NCI-H1105 treated with DMSO at 0.1 percent for 48 hours (cell line): ENCODE measurements at places on chromosomes 7 and 10.

- no peak for DNase-seq
These were observed 1203.3 kb upstream of the CELF2 start for GRCh38 chr10:9814285-9814864.

DNA sequence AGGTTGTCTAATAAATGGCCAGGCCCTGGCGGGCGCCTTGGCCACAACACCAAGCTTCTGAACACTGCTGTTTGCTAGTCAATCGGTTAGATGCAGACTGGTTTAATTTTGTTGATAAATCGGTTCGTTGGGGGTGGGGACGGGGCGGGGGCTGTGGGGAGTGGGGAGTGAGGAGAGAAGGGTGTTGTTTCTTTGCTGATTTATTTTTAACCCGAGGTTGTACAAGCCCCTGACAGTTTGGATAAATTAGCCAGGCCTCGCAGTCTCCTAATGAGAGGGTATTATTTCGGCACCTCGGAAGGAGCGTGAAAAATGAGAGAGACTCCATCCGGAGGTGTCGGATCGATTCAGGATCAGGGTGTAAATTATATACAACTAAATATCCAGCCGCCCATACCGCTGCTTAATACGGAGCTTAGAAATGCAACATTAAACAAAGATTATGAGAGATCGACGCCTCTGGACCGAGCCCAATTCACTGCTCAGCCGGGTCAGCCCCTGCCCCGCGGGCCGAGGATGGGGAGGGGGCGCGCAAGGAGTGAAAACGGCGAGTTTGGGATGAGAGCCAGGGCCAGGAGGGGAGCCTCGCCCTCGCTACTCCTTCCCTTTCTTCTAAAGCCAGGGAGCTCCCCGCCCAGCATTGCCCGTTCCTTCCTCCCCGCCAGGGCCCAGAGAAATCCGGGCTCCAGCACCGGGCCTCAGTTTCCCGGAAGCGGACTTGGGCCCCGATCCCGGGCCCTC is 8.0 kb downstream of the UNCX start:
- no peak for DNase-seq

GRCh38 chr7:142494021-142494420 is 236.2 kb upstream of the PRSS58 start:
- DNase-seq, result no peak

DNA sequence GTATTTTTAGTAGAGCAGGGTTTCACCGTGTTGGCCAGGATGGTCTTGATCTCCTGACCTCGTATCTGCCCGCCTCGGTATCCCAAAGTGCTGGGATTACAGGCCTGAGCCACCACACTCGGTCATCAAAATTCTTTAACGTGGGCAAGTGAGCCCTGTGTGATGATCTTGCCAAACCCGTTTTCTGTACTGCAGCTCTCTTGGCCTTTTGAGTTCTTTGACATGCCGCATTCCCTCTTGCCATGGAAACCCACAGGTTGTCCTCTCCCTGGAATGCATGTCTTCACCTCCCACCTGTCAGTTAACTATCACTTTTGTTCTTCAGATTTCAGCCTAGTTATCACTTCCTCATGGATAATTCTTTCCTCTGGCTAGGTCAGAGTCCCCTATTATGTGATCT is 5.0 kb downstream of the NUP205 start:
- DNase-seq, result no peak

DNA sequence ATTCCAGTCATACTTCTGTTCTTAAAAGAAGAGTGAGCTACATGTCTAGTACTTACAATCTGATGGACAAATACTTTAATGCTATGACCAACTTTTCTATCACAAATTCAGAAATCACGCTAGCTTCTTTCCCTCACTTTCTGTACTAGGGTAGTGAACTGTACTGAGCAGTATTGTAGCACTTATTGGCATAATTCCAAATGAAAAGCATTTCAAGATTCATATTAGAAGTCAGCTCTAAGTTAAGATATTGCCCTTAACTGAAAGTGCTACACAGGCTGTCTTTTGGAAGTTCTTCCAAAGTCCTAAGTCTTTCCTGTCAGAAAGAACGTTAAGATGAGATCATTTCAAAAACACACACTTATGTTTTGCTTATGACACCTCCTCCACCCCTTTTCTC is 13.4 kb downstream of the P4HA1 start:
- DNase-seq, result no peak

GRCh38 chr7:135333200-135333599 is 99.6 kb downstream of the STRA8 start:
- no peak for DNase-seq

- no peak for DNase-seq
These were observed 53.8 kb downstream of the SMURF1 start for GRCh38 chr7:99089914-99090629.

DNA sequence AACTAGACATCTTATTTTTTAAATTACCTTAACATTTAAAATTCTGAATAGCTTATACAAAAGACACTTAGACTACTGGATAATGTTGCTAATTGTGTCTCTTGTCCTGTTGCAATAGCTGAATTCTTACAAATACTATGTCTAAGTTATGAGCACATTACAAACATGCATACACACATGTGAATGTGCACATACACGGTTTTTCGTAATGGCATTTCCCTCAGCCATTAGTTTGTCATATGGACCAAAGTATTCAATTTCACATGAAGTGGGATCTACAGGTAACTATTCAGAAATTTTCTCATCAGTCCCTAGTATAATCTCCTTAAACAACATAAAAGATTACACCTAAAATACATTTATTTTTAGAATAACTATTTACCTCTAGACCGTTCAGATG is 178.6 kb upstream of the BET1 start:
- DNase-seq, result no peak

- no peak for DNase-seq
These were observed 249.8 kb upstream of the LYZL1 start for GRCh38 chr10:29039091-29039490.

DNA sequence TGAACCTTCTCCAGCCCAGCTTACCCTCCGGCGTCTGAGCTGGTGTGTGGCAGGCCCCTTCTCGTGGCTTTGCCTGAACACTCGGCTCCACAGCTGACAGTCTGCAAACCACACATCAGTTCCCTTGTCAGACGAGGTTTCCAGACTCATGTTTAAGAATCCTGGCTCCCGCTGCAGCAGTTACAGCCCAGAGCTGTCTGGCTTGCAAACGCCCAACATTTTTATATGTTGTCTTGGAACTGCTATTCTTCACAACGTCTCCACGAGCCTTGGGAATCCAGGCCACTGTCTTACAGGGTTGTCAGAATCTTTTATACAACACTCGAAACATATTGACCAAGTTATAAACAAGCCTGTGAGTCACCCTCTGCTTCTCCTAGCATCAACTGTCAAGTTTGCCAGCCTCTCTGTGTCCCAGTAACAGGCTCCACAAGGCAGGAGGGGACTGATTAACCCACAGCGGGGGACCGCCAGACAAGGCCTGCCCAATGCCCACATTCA is 68.1 kb downstream of the TNS3 start:
- no peak for DNase-seq

DNA sequence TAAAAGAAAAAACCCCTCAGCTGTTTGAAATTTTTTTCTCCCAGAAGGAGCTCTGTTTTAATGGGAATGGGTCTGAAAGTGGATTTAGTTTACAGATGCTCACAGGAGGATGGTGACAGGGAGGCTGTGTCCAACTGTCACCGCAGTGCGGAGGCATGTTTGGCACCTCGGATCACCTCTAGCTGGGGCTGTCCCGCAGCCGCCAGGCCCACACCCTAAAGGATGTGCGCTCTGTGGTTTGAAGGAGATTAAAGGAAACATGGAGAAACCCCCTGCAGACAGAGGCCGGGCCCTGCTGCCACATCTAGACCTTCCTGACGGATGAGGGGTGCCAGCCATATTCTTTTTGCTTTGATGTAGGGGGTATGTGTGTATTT is 160.6 kb downstream of the DNAJB6 start:
- DNase-seq, result no peak

GRCh38 chr7:18400275-18400674 is 95.3 kb upstream of the HDAC9 start:
- DNase-seq, result no peak

DNA sequence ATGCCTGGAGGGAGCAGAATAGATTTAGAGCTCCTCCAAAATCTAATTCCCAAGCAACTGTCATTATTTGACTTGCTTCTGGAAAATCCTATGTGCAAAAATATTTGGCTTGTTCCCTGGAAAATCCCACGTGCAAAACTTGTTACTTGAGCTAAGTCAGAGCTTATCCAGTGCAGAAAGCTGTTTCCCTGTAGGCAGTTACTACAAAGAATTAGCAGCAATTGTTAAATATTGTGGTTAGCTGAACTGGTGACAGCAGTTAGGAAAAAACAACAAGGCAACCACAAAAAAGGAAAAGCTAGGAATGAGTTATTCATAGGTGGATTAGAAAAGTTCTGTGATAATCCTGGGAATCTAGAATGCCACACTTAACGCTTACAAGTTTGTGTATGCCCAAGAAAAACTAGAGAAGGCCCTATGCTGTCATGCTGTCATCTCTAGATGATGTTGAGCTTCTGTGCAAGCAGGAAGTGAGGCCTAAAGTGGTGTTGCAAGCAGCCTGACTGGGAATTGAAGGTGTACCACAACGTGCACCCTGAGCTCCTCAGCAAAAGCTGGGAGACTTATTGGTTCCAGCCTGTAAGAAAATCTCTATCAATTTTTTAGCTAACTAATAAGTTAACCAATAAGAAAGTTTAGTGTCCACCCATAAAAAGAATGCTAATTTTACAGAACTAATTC is 738.6 kb upstream of the LRRTM3 start:
- no peak for DNase-seq

DNA sequence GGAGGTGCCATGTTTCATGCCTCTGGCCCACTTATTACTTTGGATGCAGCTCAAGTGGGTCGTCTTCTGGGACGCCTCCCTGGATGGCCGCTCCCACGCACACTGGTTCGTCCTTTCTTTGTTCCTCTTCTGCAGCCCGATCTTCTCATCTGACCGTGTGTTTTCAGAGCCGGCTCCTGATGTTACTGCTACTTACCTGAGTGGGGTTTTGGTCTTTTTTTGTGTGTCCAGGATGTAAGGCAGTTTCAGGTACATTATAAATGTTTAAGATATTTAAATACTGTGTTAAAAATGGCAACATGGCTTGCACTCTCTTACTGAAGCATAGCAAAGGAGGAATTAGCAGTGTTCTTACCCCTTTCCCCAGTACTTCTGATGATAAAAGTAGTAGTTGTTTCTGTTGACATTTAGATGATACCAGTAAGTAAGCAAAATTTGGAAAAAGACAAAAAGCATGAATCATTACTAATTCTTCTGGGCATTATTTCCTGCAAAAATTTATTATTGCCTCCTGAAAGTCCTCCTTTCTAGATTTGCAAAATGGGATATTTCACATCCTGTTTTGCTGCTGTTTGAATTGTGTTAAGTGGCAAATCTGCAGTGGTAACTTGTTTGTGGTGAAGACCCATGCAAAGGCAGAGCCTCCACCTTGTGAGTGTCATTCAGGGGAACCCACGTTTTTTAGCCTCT is 59.4 kb downstream of the SHH start:
- no peak for DNase-seq

- DNase-seq, result no peak
These were observed 684.9 kb upstream of the ANKRD30A start for GRCh38 chr10:36440539-36440938.

DNA sequence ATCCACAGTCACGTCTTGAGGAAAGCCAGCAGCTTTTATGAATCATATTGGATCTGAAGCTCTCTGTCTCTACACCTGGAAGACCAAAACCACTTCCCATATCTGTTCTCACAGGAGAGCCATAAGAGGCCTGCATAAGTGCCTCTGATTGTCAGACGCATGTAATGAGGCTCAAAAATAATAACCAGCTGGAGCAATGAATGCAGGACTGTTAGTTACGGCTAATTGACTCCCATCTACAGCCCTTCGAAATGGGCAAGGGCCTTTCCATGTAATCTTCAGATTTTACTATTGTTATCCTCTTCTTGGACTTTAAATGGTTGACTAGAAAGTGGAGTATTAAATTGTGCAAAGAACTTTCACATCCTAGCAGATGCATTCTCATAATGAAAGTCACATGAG is 4.4 kb upstream of the SEMA3C start:
- peak; percentile 97 for DNase-seq

DNA sequence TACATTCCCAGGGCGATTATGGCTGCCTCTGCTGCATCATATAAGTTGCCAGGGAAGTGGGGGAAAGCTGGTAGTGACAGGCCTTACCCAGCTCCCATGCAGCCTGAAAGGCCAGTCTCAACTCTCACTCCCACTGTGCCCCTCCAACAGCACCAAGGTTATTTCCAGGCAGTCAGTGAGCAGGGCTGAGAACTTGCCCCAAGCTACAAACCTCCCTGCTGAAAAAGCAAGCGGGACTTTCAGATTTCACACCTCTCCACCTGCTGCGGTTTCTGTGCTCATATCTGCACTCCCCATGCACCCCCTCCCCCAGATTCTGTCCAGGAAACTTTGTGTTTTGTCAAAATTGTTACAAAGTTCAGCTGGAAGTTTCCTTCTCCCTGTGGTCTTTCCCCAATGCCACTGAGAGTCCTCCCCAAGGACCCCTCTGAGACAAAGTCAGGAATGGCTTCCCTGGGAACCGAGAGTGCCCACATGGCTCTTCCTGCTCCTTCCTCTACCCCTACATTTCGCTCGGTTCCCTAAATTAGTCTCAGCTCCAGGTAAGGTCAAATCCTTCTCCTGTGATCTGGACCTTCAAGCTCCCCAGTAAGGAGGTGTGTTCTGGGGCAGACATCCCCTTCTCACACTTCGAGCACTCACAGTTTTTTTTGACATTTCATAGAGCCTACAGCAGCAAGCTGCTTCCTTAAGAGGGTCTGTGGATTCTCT is 25.3 kb upstream of the WNT2 start:
- DNase-seq, result no peak

DNA sequence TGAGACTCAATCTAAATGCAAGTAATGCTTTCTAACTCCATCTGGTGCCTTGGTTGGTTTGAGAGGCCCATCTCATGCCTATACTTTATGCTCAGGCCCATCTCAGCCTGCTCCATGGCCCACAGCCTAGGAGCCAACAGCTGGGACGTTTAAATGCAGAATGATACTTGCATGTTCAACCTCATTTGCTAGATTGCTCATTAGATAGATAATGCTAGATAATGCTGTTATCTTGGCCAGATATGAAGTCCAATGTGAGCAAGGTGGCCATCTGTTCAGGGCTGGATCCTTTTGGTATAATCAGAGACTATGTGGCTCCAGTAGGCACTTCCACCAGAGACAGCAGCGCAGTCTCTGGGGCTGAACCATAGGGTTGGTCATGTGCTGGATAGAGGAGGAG is 321.6 kb upstream of the PHYHIPL start:
- DNase-seq, result no peak

- DNase-seq, result no peak
These were observed 19.1 kb upstream of the GIMAP2 start for GRCh38 chr7:150666412-150666811.

DNA sequence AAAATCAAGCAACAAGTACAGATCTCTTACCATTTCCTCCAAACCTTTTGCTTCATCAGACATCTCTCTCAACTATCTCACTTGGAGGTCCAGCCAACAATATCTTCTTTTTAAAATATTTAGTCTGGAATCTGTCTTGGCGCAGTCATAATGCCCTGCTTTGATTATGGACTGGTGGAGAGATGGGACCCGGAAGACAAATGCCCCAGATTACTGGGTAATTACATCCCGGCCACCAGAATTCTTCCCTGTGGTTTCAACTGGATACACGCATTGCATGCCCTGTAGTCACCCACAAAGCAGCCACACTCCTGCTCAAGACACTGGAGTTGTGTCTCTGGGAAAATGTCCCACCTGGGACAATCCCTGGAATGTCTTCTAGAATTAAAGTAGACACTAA is 65.5 kb downstream of the BPGM start:
- DNase-seq, result no peak
